Heart left ventricle (tissue), 16 donors: ENCODE measurements at places on chromosomes 2 and 18.

- no peak for DNase-seq
Observed at GRCh38 chr18:9617006-9617542, 2.7 kb upstream of the PPP4R1 start.

DNA sequence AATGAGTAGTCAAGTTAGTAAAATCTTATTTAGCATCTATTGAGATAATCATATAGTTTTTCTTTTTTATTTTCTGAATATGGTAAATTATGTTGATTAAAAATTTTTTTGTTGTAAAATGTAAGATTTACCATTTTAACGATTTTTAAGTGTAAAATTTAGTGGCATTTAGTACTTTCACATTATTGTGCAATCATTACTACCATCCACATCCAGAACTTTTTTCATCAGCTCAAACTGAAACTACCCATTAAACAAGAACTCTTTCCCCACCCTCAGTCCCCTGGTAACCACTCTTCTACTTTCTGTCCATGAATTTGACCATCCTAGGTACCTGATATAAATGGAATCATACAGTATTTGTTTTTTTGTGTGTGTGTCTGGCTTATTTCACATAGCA is 11.1 kb downstream of the RAB3GAP1 start:
- no peak for DNase-seq

DNA sequence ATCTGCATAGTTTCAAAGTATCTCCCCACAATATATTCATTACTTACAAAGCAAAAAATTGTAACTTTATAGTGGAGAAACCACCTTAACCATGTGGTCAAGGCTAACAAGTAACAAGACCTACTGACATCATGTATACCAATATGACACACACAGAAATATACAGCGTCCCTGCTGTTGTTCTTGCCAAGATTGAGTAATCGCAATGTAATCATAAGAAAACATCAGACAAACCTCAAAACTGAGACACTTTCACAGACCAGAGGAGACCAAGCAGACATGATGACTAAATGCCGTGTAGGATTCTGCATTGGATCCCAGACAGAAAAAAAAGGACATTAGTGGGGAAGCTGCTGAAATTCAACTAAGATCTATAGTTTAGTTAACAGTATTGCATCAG is 123.0 kb downstream of the ACAA2 start:
- DNase-seq: no peak

DNA sequence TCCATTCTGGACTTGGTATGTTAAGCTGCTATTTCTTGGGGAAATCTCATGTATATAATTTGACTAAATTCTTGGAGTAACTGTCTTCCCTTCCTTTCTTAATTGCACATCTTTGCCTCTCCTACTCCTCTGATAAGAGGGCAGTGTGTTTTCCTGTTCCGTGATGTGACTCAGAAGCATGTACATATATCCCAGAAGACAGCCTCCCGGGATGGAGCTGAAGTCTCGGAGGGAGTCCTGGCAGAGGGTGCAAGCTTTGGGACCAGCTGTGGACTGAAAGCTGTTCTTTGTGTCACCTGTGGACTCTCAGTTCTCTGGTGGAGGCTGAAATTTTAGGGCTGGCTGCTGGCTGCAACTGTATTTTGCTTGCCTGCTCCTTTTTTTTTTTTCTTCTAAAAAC is 54.7 kb upstream of the MGAT5 start:
- no peak for DNase-seq
